ENCODE measurements at places on chromosomes 3 and 15.
A peak's percentile ranks its signal among the peaks of the same experiment; 100 is the strongest.

GRCh38 chr15:55770806-55771205, 27.9 kb upstream of the PRTG start:
- no peak for DNase-seq

DNA sequence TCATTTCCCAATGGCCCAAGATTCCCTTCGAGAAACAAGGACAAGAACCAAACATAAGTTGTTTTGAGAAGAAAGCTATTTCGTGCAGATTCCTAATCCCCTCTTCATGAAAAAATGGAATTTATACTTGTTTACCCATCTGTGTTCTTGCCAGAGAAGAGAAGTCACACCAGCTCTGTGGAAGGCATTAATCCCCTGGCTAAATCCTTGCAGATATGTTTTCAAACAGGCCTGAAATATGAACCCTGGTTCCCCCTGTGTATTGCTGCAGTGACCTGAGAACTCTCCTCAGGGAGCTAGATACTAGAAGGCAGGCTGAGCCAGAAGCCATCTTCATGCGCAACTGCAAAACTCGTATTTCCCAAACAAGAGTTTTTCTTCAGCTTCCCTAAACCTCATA, 337.7 kb downstream of the NEK10 start:
- DNase-seq = no peak

DNA sequence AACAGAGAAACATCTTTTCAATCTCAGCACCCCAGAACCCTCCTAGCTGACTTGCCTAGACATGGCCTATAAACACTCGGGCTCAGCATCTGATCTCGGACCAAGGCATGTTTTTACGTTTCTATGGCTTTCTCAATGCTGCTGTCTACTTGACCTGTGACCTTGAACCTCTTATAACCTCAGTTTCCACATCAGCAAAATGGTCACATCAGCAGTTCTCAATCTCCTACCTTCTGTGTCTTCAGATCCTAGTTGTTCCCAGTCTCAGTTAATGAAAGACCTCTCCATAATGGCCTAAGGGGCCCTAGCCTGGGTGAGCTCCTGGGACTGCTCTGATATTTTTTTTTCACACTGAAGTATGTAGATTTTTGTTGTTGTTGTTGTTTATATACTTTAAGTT, 39.6 kb downstream of the SSUH2 start:
- DNase-seq = no peak

DNA sequence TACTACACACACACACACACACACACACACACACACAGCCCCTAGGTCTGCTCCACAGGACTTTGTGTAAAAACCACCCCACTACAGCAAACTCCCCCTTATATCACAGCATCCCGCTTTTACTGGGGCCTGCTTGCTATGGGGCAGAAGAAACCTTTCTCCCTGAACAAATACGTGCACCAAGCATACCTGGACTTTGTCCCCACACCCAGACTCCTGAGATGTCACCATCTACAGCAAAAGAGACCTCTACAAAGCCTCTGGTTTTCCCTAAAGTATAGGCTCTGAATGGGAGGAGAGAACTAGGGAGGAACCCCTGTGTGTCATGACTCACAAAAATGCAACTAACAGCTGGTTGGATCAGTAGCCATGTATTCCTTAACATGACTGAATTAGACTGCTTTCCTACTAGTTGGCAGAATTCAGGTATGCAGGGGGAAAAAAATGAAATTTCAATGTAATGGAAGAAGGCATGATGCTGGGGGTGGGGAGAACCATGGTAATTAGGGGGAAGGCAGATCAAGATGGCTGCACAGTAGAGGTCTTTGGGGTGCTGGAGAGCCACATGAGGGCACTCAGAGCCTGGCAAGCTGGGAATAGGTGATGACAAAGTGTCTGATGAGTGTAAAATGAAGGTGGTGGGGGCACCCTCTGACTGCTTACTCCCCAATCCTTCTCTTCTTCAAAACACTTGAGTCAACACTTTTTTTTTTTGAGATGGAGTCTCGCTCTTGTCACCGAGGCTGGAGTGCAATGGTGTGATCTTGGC, 45.9 kb downstream of the DAPK2 start:
- DNase-seq = no peak

- no peak for DNase-seq
These were observed 83.7 kb upstream of the THBS1 start for GRCh38 chr15:39497016-39497758.

GRCh38 chr3:195045481-195046210, 225.3 kb downstream of the XXYLT1 start:
- no peak for DNase-seq

- no peak for DNase-seq
These were observed 408.6 kb downstream of the PDCD6IP start for GRCh38 chr3:34207002-34207401.

- no peak for DNase-seq
These were observed 33.6 kb downstream of the BTD start for GRCh38 chr3:15635121-15635661.

DNA sequence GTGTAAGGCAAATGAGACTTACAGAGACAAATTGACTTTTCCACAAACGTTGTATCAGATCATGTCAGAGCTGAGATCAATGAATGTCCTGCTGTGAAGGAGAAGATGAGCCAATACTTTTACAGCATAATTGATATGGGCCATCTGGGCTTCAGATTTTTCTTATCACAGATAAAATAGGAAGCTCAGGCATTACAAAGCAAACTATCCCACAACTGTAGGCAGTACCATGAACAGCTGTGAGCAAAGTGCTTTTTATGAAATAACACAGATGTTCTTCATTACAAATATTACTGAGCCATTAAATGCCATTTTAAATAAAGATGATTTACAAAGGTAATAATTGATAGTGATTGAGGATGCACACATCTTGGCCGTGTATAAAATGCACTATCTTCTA, 852.3 kb downstream of the OTOL1 start:
- no peak for DNase-seq

- peak; percentile 94 for DNase-seq
These were observed at the start of gene ZNF501 for GRCh38 chr3:44729384-44729910. Gene ZNF501, plus strand, starts transcription at chr3:44729635. Its CDS starts 4,787 bp downstream, at chr3:44734422.

DNA sequence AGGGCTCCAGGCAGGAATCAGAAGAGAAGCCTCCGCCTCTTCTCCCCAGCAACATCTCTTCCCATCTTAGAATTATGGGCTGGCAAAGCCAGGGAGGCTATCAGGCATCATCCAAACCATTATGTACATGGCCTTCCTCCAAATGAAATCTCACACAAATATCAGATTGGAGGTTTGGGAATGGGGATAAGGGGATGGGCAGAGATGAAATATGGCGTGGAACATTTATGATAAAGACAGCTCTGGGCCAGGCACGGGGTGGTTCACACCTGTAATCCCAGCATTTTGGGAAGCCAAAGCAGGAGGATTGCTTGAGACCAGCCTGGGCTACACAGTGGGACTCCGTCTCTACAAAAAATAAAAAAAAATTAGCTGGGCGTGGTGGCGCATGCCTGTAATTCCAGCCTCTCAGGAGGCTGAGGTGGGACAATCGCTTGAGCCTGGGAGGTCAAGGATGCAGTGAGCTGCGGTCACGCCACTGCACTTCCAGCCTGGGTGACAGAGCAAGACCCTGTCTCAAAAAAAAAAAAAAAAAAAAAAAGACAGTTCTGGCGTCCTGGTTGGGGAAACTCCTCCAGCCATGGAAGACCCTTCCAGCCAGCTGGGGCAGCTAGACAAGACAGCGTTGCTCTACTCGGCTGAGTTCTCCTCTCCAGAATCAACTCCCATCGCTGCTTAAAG, 36.6 kb downstream of the CPN2 start:
- no peak for DNase-seq

GRCh38 chr3:131883086-131883485, 151.7 kb downstream of the CPNE4 start:
- DNase-seq = no peak

GRCh38 chr15:57353317-57353804, 22.9 kb upstream of the CGNL1 start:
- no peak for DNase-seq

- no peak for DNase-seq
These were observed 55.2 kb downstream of the KLHL6 start for GRCh38 chr3:183500319-183500718.

GRCh38 chr3:175526609-175527280, 667.6 kb downstream of the NAALADL2 start:
- no peak for DNase-seq

DNA sequence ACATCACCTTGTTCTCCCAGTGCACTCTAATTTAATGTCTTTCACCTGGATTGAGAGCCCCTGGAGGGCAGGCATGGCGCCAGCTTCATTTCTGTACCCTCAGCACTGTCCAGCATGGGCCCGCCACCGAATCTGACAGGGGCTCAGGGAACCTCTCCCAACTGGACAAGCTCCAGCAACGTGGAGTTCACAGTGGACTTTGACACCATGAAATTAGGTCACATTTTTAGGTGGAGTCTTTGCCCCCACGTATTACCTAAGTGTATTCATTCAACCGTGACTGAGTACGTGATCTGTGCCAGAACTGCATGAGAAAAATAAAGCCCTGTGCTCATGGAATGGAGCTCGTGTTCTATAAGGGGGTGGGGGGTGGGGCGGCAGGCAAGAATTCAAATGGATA, 94.1 kb upstream of the ATP2B2 start:
- DNase-seq = no peak

DNA sequence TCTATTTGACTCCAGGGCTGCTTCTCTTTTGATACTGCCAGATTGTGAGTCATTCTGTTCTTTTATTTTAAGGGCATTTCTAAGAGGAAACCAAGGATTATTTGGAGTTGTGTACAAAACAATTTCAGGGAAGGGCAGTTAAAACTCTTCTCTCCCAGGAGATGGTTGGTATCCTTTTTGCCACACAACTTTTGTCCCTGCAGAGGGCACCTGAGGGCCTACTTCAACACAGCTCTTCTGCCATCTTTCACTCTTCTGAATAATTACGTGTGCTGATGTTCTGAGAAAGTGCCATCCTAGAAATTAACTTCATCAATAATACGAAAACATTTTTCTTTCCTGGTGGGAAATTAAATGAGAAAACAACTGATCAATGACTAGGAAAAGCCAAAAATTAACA, 75.7 kb upstream of the GADL1 start:
- DNase-seq = no peak

GRCh38 chr3:186502138-186502948, 41.8 kb downstream of the CRYGS start:
- no peak for DNase-seq

DNA sequence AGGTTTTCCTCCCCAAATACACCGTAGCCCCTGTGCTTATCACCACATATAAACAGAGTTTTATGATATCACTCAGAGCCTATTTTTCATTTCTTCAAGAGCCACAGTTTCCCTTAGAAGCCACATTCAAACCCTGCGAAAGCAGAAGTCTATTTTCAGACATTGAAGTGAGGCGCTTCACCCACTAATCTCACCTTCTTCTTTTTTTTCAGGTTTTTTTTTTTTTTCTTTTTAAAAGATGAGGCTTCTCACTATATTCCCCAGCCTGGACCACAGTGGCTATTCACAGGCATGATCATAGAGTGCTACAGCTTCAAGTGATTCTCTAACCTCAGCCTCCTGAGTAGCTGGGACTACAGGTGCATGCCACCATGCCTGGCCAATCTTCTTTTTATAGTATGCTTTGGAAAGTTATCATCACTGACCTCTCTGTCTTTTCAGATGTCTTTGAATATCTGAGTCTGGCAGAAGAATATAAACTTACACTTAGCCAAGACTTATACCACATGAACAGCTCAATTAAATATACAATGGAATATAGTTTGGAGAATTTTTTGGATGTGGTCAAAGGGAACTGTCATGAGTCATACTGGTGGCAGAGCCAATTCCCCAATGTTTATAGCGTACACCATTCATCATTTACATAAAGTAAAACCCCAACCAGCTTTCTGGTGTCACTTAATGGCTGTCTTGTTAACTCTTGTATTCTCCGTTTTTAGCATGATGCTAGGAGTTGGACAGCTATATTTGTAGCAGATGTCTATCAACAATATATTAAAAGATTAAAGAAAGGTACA, 59.7 kb upstream of the CCDC50 start:
- DNase-seq = no peak

DNA sequence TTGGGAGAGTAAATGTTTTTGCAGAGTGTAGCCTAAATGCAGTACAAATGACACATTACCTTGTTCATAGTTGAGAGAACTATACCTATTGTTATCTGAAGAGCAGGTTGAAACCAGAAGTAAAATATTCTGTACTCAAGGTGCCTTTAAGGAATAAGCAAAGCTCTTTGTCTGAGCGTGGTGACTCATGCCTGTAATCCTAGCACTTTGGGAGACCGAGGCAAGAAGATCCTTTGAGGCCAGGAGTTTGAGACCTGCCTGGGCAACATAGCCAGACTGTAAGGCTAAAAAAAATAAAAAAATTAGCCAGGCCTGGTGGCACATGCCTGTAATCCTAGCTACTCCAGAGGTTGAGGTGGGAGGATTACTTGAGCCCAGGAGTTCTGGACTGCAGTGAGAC, 2.2 kb upstream of the RNF13 start:
- DNase-seq = no peak

DNA sequence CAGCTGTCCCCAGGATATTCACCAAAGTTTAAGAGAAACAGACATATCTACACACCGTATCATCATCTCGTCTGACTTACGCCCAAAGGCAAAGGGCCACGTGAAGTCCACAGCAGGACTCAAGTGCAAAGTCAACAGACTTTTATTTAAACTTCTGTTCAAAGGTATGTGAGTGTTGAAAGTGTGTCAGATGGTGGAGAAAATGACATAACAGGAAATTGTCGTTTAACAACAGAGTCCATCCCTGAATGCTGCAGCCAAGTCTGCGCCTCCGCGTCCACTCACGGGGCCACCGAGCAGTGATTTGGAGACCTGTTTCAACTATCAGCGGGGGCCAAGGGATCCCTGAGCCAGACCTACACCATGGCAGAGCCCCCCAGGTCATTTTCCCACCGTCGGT, 165.6 kb downstream of the XXYLT1 start:
- DNase-seq = no peak

- DNase-seq = no peak
These were observed 26.5 kb downstream of the ATP6V1A start for GRCh38 chr3:113773381-113773780.

GRCh38 chr3:22296601-22297000, 545.6 kb upstream of the ZNF385D start:
- no peak for DNase-seq

- no peak for DNase-seq
These were observed 40.9 kb upstream of the LARS2 start for GRCh38 chr3:45347315-45348000.

- no peak for DNase-seq
These were observed 44.6 kb upstream of the NEDD4 start for GRCh38 chr15:56038015-56038414.

- no peak for DNase-seq
These were observed 8.9 kb downstream of the DUSP7 start for GRCh38 chr3:52047295-52047960.
